ENCODE measurements at places on chromosomes 3 and 15.

DNA sequence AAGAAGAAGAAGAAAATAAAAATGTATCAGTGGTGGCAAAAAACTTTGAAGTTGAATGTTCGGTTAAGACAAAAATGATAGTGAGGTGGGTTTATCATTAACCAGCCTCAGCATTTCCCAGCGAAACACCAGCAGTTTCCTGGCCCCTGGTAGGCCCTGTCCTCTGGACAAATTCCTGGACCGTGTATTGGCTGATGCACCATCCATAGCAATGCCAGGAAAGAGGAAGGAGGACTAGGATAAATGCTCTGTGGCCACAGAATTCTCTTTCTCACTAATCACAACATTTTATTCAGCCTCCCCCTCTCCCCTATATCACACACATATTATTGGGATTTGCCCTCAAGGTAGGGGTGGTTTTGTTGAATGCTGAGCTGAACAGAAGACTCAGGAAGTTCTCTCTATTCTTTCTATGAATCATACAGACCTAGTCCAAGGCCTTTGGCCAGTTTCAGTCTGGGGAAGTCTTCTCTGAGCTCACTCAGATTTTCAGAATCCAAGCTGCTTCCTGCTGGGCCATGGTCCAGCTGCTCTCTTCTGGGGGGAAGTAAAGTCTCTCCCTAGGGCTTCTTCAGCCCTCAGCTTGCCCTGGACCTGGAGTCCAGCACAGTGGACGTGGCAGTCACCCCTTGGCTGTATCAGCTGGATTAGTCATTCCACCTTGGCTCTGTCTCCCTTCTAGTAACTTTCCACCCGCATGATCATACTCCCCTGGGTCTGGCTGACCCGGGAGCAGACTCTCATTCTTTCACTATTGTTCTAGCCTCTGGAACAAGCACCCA lies 27.6 kb downstream of the SLC28A1 start:
- no peak for DNase-seq

- DNase-seq: no peak
Measured at GRCh38 chr15:65771870-65772269, 20.2 kb downstream of the DENND4A start.

- peak; percentile 36 for DNase-seq
Measured at GRCh38 chr3:23810343-23811184, 4.8 kb downstream of the UBE2E1 start.

- no peak for DNase-seq
Measured at GRCh38 chr3:43154980-43155379, 49.1 kb upstream of the POMGNT2 start.

GRCh38 chr3:124685481-124685880 lies 44.8 kb upstream of the UMPS start:
- DNase-seq: no peak

DNA sequence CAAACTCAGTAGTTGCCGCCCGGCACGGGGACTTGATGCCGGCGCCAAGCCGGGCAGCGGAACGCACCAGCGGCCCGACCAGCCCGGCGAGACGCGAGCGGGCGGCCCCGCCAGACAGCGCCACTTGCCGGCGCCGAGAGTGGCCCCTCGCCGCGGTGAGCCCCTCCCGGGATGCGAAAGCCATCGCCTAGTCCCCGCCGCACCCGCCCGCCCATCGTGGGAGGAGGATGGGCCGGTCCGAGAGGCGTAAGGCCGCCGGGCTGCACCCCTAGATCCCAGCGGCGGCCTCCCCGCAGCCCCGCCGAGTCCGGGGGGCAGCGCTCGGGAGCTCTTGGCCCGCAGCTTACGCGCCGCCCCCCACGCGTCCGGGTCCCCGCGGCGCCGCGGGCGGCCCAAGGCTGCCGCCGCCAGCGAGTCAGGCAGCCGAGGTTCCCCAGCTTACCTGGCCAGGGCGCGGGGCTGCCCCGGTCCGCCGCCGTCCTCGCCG lies 609 bp downstream of the GOLGA8A start:
- DNase-seq: peak; percentile 28

DNA sequence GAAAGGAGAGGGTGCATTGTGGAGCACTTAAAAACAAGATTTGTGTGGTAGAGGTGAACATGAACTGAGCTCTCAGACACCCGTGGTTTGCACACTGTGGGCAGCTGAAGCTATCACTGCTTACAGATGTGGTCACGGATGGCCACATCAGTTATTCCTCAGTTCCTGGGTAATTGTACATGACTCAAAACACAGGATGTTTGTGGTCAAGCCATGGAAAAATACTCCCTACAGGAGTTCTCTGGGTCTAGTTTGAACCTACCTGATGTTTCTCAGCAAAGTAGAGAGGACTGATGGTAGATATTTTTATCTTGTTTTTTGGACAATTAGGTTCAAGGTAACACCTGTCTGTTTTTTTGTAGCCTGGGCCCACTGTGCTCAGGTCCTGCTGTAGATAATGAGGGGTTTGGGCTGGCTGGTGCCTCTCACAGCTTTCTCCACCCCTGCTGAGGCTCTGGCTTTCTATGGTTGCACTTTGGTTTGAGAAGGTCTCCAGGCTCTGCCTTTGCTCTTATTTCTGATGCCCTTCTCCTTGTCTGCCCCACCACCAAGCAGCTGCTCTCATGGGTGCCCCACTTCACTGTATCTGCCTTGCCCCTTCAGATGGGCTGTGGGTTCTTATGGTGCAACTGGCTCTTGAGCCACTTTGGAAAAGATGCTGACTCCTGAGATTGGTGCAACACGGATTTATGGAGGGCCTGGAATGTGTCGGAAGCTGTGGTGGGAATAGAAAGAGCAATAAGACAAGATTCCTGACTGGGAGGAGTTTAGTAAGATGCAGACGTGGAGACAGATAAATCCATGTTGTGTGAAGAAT lies 40.1 kb downstream of the CDCP1 start:
- DNase-seq: peak; percentile 70

DNA sequence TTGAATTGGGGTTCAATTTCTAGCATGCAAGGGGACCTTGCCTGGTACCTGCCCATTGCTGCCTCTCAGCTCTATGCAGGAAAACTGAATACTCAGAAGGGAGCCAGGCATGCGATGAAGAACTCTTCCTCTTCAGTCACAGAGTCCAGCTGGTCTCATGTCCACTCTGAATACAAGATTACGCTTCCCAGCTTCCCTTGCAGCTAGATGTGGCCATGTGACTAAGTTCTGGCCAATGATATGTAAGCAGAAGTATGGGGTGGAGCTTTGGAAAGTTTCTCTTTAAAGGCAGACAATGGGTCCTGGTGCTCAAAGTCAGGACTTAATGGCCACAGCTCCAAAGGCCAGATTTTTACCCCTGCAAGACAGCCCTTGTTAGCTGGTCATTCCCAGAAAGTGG lies 9.0 kb downstream of the WNT7A start:
- no peak for DNase-seq

GRCh38 chr15:97972366-97972765 lies 11.9 kb downstream of the ARRDC4 start:
- DNase-seq: no peak

DNA sequence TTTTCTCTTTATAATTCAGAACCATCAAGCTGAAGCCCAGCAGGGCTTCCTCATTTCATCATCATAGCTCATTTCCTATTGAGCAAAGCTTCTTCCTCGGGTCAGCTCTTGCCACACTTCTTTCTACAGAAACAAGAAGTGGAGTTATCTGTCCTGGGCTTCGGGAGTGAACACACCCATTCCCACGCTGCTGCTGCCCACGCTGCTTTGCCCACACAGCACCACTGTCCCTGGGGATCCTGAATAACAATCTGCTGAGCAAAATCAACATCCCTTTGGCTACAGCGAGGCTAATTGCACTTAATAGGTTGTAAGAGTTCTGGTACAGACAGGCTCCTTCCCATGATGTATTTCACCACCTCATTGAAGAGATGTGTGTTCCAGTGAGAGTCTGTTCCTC lies 23.7 kb downstream of the CEP19 start:
- peak; percentile 23 for DNase-seq

GRCh38 chr3:11576453-11576852 lies 67.3 kb downstream of the VGLL4 start:
- no peak for DNase-seq

GRCh38 chr3:8443829-8444791 lies 57.5 kb upstream of the LMCD1 start:
- DNase-seq: no peak

GRCh38 chr15:79965846-79966630 lies 5.0 kb downstream of the BCL2A1 start:
- DNase-seq: no peak

GRCh38 chr15:29611057-29611456 lies 211.2 kb downstream of the TJP1 start:
- DNase-seq: no peak

DNA sequence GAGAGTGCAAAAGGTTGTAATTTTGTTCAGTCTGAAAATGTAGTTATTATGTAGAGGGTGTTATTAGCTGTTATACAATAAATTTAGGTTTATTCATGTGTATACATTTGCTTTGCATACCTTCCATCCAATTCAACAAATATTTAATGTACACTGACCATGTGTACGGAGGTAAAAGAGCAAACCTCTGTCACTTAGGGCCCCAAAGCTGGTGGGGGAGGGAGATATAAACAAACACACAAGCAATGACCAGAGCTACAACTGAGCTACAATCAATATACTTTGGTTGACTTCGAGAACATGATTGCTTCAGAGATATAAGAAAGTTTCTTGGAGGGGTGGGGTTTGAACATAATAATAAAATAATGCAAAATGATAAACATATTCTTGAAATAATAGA lies 17.5 kb upstream of the BCL6 start:
- no peak for DNase-seq

DNA sequence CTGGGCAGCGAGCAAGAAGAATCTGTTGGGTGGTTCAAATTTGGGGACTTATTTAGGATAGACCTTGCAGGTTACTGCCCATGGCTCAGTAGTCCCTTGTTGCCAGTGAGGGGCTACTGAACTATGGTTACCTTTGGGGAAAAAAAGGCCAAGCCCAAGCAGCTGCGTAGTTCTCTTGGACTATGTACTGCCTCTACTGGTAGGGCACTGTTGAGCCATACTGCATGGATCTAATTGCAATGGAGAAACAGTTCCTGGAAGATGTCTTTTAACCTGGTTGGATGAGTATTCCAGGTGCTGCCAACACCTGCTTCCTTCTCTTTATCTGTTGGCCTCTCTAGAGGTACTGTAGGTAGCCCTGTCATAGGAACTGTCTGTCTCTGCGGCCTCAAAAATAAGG lies 671.9 kb upstream of the CBLB start:
- DNase-seq: no peak

GRCh38 chr15:44193651-44194322 lies 1.3 kb downstream of the FRMD5 start:
- DNase-seq: no peak

DNA sequence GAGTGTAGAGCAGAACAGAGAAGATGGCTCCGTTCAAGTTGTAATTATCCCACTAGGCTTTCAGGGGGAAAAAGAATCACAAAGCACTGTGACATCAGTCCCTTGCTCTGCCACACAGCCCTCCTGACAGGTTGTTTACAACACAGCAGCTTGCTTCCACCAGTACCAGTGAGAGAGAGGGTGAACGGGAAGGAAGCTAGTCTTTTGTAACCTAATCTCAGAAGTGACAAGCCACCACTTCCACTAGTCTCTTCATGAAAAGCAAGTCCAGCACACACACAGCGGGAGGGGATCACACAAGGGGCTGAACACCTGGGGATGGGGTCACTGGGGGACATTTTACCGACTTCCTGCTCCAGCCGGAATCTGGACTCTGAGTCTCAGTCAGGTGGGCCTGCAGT lies 86.3 kb downstream of the FAM81A start:
- DNase-seq: no peak

DNA sequence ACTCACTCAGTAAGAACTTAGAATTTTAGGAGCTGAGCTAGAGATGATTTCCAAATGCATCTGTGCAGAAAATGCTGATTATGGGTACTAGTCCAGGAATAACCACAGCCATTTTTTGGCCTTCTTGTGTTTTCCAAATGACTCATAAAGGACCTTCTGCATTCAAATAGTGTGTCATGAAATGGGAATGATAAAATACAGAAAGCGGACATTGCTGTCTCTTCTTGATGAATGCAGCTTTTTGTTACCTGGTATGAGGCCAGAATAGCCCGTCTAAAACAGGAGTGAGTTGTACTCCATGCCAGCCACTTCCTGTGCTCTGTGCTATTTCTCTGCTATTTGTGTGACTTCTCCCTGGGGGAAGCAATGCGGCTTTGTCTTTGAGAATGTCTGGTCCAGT lies 20.5 kb upstream of the FRMD5 start:
- no peak for DNase-seq

DNA sequence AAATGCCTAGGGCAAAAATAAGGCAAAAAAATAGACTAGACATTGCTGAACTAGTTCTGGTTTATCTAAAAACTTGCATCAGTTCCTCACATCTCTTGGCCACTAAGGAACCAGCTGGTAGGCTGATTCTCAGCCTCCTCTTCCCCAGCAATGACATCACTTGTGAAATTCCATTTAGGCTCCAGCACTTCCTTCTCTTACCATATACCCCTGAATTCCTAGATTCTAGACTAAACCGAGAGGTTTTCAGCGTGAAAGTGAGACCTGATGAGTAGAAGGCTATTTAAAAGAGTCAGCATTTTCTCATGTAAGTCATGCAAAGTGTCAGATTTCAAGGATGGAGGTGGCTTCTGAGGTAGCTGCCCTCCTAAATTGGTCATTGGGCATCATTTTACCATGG lies 247.1 kb upstream of the CDIN1 start:
- no peak for DNase-seq

GRCh38 chr3:153396581-153396980 lies 234.6 kb downstream of the RAP2B start:
- DNase-seq: no peak

GRCh38 chr15:99248000-99248715 lies 1.2 kb downstream of the TTC23 start:
- DNase-seq: no peak

GRCh38 chr3:184557348-184557950 lies 4.1 kb upstream of the EPHB3 start:
- no peak for DNase-seq

DNA sequence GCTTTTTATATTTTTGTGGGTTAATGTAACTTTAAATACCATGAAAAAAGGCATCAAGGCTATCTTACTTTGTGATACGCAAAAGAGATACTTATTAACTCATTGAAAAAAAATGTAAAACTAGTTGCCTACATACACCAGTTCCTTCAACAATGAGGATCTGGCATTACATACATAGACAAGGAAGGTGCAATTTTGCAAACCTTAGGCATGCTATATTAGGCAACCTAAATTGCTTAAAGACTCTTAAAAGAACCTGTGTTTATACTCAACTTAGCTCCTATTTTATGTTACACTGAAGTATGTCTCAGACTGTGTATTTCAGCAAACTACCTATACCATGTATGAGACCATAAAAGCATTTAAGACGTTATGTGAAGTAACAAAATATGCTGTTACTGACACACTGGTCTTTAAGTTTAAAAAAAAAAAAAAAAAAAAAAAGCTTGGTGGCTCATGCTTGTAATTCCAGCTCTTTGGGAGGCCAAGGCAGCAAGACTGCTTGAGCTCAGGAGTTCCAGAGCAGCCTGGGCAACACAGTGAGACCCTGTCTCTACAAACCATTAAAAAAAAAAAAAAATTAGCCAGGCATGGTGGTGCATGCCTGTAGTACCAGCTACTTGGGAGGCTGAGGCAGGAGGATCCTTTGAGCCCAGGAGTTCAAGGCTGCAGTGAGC lies 9.1 kb downstream of the TASOR start:
- DNase-seq: no peak

All from CD4-positive, alpha-beta T cell treated with Interleukin-4 for 1 hour (primary cell).